ENCODE measurements at places on chromosomes 16 and 17.
A peak's percentile ranks its signal among the peaks of the same experiment; 100 is the strongest.

- peak; percentile 79 for DNase-seq
Measured at GRCh38 chr17:39687546-39688474, at the start of gene PGAP3. TSS of gene PGAP3 (minus strand) at chr17:39688057. CDS start at chr17:39688014, 43 bp downstream.

DNA sequence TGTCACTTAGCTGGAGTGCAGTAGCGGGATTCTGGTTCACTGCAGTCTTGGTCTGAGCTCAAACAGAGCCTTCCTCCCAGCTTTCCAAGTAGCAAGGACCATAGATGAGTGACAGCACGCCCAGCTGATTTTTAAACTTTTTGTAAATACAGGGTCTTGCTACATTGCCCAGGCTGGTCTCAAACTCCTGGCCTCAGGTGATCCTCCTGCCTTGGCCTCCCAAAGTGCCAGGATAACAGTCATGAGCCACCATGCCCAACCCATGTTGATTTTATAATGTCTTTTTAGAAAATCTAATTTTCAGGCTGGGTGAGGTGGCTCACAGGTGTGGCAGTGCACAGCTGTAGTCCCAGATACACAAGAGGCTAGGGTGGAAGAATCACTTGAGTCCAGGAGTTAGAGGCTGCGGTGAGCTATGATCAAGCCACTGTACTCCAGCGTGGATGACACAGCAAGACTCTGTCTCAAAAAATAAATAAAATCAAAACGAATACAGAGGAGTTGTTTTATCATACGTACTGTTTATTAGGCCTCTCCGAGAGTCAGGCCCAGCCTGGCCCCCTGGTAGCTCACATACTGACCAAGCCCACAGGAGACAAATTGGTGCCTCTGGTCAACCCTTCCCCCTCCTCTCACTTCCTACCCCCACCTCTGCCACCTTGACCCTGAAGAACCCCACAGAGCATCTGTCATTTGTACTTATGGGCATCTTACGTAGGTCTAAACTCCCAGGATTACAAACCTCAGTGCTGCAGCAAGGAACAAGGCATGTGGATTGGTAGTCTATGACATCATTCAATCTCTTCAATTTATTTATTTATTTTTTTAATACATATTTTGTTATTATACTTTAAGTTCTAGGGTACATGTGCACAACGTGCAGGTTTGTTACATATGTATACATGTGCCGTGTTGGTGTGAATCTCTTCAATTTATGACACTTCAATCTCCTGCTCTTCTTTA is 13.6 kb downstream of the C16orf86 start:
- DNase-seq = no peak

DNA sequence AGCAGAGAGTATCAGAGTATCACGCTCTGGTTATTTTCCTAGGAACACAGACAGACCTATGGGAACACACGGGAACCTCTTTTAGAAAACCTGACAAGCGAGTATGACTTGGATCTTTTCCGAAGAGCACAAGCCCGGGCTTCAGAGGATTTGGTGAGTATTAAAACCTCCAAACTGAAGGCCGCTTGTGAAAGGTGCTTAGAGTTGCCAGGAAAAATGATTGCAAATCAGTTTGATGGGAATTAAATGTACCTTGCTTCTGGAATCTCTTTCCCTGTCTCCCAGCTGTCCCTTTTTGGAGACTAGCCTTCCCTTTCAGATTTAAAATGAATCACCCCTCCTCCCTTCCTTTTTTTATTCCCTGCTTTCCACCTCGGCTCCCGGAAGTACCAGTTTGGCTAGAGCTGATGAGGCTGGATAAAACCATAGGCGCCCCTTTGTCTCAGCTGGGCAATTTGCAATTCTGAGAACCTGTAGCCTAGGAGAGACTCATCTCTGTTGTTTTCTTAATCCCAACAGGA is 27.3 kb downstream of the KAT7 start:
- DNase-seq = no peak

DNA sequence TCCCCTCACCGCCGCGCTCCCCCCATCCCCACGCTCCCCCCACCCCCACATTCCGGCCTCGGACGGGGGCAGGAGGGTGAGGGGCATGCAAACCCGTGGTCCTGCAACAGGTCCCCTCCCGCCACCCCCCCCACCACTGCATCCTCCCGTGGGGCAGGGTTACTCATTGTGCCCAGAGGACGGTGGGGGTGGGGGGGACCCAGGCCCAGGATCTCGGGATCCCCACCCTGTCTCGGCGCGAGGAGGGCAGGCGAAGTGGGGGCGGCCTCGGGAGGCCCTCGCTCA is 8.5 kb downstream of the SLC22A31 start:
- DNase-seq = no peak

GRCh38 chr17:29379084-29379991 is 10.8 kb upstream of the TAOK1 start:
- DNase-seq = no peak

DNA sequence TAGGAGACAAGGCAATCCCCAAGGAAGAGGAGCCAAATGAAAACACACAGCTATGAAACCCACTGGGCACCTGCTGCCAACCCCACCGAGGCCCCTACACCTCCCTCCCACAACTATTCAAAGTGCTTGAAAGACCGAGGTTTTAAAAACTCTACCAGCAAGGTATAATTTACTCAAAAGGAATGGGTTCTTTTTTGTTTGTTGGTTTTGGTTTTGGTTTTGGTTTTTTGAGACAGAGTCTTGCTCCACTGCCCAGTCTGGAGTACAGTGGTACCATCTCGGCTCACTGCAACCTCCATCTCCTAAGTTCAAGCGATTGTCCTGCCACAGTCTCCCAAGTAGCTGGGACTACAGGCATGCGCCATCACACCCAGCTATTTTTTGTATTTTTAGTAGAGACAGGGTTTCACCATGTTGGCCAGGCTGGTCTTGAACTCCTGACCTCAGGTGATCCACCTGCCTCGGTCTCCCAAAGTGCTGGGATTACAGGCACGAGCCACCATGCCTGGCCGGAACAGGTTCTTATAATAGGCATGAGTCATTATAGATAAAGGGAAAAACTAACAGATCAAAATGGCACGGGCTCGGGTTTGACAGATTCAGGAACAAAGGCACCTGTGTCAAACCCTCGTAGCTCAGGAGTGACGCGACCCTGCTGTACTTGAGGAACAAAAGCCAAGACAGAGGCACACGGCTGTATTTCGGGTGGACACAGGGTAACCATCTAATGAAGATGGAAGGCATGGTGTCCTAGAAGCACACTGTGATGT is 40.7 kb downstream of the COTL1 start:
- DNase-seq = no peak

GRCh38 chr16:78761427-78761826 is 662.0 kb downstream of the WWOX start:
- DNase-seq = no peak

- no peak for DNase-seq
Measured at GRCh38 chr17:80169107-80169506, 723 bp upstream of the CARD14 start.

- DNase-seq = peak; percentile 2
Measured at GRCh38 chr17:27904534-27905446, 11.6 kb upstream of the LYRM9 start.

DNA sequence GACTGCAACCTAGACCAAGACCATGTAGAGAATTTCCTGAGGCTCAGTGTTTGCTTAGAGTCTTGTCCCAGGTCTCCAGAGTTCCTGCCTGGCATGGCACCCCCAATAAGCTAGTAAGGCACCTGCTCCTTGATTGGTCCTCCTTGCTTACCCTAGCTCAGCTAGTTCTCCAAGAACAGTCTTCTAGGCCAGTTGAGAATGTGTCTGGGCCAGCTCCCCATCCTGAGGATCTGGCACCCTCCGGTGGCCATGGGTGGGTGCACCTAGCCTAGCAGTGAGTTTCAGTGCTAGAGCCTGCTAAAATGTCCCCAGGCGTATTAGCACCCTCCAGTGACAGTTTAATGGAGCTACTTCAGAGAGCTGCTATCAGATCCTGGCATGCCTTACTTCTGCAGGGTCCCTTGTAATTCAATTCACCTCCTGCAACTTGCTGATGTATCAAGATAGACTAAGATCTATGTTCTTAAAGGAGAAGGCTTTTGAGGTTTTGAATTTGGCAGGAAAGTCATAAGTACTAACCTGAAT is 44.4 kb upstream of the MED13 start:
- DNase-seq = peak; percentile 38

DNA sequence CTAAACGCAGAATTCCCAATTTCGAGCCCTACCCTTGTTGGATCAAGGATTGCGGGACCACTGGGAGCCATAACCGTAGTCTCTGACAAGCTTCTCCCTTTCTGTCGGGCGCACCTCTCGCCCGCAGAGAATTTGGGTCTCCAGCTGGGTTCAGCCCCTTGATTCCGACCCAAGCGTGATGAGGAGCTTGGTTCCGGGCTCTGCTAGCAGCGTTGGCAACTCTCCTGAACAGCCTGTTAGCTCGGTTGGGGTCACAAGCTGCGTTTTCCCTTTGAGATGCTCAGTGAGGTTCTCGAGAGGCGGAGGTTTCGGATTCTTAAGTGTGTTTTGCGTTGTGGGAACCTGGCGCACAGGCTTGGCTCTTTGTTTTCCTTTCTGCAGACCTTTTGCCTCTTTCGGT is 655 bp downstream of the ATXN1L start:
- peak; percentile 29 for DNase-seq

GRCh38 chr16:87963400-87963799 is 12.2 kb downstream of the BANP start:
- DNase-seq = no peak

- DNase-seq = no peak
Measured at GRCh38 chr17:44444735-44445105, 55.3 kb upstream of the ITGA2B start.

- DNase-seq = peak; percentile 96
Measured at GRCh38 chr17:18855831-18856569, 1.9 kb upstream of the PRPSAP2 start.

DNA sequence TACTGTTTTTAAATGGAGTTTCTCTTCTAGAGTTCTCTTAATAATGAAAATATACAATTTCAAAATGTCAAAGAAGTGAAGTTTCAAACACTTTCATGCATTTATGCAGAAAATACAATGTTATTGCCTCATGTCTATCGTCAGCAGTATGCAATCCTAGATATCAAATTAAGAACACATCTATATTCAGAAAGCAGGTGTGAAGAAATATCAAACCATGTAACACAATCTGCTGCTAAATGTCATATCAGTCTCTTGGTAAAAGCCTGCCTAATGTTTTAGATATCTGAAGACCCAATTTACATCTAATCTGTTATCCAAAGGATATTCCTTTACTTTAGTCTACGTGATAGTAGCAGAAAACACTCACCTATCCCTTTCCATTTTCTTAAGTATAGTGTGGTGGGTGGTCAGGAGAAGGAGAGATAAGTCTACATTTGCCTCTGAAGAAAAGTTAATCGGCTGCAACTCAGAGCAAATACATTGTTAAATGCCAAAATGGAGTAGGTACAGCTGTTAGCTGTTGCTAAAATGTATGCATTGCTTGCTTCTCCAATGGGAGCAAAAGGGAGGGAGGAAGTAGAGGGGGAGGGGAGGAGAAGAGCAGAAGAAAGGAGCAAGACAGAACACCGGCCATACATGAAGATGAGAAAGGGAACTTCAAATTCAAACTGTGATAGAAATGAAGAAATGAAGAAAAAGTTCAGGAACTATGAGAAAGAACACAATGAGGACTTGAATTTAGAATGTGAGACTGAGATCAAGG is 64.9 kb downstream of the ITFG1 start:
- no peak for DNase-seq

GRCh38 chr17:22193113-22193512 is 500.8 kb downstream of the KCNJ18 start:
- no peak for DNase-seq

DNA sequence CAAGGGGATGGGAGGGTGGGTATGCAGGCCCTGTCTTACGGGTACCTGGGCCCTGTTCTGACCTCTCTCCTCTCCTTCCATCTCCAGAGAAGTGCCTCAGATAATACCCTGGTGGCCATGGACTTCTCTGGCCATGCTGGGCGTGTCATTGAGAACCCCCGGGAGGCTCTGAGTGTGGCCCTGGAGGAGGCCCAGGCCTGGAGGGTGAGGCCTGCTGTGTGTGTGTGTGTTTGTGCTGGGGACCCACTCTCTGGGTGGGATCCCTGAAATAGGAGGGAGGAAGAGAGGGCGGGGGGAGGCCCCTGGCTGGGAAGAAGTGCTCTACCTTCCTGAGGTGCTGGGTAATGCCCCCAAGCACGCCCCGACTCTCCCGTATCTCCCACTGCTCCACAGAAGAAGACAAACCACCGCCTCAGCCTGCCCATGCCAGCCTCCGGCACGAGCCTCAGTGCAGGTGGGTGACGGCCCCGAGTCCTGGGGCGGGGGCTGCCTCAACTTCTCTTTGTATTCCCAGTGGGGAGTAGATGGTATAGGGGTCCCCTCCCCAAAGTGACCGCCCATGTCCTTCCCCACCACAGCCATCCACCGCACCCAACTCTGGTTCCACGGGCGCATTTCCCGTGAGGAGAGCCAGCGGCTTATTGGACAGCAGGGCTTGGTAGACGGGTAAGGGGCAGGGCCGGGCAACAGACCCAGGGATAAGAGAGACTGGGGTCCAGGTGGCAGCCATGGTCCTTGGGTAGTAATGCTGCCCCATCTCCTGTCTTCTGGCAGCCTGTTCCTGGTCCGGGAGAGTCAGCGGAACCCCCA is 7.8 kb downstream of the GRB7 start:
- no peak for DNase-seq

GRCh38 chr16:1220841-1221627 is 4.0 kb downstream of the TPSG1 start:
- no peak for DNase-seq

- no peak for DNase-seq
Measured at GRCh38 chr16:70680495-70681381, 5.1 kb downstream of the MTSS2 start.

DNA sequence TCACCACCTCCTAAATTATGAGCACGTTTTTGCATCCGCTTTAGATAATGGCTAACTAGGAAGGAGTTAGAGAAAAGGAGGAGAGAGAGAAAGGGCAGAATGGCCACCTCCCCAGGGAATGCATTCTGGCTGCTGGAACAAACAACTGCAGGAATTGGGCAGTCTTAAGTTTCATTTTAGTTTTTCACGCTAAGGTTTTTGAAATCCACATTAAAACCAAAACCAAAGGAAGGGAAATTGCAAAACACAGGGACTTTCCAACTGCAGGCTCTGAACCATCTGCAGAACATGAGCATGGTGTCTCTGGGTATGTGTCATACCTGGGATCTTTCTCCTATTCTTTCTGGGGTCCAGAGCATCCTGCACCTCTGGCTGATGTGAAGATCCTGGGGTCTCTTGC is 12.1 kb upstream of the CCL8 start:
- no peak for DNase-seq

DNA sequence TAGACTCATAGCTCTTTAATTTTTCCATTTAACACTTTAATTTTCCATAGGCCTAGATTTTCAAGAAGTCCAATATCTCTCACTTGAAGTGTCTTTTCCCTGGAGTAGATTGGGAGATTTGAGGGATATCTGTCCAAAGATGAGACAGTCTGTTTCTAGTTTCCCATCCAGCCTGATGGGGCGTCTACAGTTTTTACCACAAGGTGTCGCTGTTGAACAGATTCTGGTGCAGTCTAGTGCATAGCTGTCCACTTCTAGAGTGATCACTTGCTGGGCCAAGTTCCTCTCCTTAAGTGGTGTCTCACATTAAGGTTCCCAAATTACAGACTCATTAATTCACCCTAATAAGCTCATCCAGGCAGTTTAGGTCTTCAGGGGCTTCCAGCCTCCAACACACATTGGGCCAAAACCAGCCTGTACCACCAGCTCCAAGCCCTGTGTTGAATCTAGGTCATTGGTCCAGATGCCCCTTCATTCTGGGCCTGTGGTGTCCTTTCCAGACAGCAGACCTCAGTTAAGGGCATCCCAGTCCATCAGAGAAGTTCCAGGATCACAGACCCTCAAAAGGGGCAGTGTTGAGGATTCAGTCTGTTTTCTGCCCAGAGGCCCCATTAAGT is 9.4 kb downstream of the SNX20 start:
- DNase-seq = peak; percentile 60

GRCh38 chr16:84825896-84826557 is 6.2 kb downstream of the CRISPLD2 start:
- DNase-seq = no peak

GRCh38 chr17:40832840-40833239 is 10.4 kb upstream of the KRT10 start:
- DNase-seq = no peak

Data from adrenal gland (tissue), 19 donors.